ENCODE measurements at places on chromosomes 5 and 9.

GRCh38 chr9:68955330-68955729 is 58.6 kb downstream of the PRKACG start:
- DNase-seq: no peak

- no peak for DNase-seq
These were observed 1.6 kb downstream of the RFESD start for GRCh38 chr5:95647886-95648860.

GRCh38 chr5:145473042-145473642 is 362.0 kb downstream of the PRELID2 start:
- no peak for DNase-seq

- no peak for DNase-seq
These were observed 1.7 kb downstream of the PDCD1LG2 start for GRCh38 chr9:5511935-5512580.

GRCh38 chr5:174567506-174568141 is 156.8 kb upstream of the MSX2 start:
- DNase-seq: no peak

All from omental fat pad (tissue), 4 donors.